ENCODE measurements at places on chromosomes 16 and 17.

GRCh38 chr16:3182608-3183444, 5.2 kb upstream of the OR1F1 start:
- no peak for DNase-seq

GRCh38 chr17:48047113-48047740, 932 bp upstream of the NFE2L1 start:
- no peak for DNase-seq

GRCh38 chr16:66524601-66525164, 25.2 kb downstream of the TK2 start:
- DNase-seq, result no peak

DNA sequence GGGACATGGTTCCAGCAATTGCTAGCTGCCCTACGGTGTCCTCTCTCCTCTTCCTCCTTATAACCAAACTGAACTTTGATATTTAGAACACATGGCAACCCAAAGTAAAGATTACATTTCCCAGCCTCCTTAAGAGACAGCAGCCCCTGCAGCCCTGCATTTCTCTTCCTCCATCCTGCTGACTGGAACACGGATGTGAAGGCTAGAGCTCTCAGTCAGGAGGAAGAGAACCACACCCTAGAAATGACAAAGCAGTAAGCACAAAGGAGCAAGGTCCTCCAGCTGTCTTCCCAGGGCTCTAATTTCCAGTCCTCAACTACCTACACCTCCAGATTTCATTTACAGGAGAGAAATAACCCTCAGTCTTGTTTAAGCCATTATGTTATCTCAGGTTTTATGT, 10.9 kb downstream of the DYNC1LI2 start:
- no peak for DNase-seq

DNA sequence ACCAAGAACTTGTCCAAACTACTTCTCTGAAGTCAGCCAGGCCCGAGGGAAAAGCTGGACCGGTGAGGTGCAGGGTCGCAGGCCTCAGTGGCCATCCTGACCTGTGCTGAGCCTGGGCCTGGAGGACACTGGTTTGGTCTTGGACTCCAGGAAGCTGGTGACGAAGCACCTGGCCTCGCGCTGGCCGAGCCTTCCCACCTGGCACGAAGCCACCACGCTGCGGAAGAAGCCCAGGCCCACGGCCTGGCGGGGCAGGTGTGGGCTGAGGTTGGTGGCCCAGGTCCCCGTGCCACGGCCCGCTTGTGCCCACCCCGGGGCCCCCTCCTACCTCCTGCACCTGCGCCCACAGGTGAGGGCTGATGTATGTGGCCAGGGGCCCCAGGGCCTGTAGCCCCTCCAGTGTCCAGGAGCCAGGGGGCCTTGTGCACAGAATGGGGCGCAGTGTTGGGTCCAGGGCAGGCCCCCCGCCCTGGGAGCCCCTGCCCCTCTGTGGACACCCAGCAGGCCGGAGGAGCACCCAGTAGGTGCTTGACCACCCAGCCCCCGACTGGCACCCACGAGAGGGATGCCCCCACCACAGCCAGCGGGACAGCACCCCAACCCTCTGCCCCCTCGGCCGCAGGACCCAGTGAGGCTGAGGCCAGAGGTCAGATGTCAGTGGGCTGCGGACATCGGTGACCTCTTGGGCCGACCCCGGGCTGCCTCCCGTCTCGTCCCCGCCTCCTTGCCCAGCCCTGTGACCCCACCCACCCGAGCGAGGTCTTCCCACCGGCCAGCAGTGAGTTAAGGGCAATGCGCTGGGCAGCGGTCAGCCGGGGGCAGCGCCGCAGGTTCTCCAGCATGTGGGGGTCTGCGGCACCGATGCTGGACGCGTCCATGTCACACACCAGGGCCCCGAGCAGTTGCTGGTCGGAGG, 13.8 kb downstream of the MSLN start:
- no peak for DNase-seq

DNA sequence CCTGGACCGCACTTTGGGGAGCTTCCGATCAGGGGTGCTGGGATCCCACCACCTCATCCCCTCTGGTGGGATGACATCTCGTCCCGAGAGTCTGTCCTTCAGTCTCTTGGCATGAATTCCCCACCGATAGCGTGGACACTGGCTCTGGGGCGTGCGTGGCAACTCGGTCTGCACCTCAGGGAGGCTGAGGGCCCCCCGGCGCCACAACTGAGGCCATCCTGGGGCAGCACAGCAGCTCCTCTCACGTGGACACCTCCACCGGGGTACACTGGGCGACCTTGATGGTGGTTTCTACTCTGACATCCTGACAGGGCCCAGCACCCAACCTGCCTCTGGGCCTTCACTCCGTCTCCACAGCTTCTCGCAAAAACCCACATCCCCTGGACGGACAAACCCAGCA, 8.6 kb downstream of the PDIA2 start:
- no peak for DNase-seq

DNA sequence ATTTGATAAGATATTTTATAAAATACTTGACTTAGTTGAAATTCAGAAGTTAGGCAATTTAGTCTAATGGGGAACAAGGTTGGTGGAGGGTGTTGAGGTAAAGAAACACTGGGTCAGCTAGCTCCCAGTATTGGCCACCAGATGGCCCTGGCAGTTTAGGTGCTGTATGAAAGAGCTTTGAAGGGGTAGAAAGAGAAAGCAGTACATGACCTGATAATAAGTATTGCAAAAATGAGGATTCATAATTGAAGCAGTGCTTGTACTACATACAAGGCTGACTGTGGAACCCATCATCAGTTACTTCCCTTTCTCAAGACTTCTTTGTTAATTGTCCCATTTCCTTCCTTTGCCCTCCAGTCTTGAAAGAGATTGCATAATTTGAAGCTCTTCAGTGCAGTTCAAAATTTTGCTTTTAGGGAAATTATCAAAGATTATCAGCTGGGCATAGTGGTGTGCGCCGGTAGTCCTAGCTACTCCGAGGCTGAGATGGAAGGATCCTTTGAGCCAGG, 29.4 kb downstream of the TANC2 start:
- DNase-seq, result no peak

DNA sequence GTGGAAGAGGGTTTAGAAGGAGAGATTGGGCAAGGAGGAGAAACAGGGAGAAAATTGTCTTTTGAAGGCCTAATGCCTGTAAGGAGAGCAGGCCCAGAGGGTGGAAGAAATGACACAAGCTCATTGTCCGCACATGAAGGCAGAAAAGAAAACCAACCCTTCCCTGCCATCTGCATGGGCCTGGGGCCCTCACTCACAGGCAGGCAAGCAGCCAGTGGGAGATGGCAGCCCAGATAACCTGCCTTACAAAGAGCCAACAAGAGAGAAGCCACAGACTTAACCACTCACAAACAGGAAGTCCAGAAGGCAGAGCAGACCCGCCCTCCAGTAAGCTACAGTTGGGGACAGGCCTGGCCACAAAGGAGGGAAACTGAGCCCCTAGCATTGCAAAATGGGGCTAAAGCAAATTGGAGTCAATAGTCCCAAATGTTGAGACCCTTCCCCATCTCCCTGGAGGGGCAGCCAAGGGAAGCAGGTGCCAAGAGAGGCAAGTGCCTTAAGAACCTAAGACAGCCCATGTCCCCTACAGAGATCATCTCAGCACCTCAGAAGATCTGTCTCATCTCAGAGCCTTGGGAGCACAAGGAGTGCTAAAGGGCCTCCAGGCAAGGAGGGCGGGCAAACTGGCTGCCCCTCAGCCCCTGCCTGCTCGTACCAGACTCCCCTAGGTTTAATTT, 7.3 kb upstream of the TSPOAP1 start:
- no peak for DNase-seq

GRCh38 chr16:85029981-85030401, 2.4 kb downstream of the KIAA0513 start:
- DNase-seq, result no peak

- DNase-seq, result no peak
Observed at GRCh38 chr17:40596261-40596919, 31.1 kb upstream of the CCR7 start.

DNA sequence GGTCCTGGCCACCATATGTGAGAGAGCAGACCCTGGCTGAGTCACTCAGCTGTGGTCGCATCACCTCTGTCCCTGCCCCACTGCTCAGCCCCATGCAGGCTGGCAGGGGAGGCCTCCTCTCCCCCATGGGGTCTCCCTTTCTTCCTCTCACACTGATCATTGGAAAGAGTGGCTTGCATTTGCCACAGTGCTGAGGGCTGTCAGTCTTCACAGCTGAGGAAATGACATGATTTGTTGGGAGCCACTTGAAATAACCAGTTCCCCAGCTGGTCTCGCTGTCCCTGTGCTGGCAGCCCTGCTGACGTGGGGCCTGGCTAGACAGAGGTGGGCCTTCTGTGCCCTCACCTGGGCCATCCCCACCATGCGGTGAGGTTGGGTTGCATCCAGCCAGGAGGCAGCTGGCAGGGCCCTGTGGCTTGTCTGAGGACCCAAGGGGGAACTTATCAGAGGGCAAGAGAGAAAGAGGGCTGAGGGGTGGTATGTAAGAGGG, 30.1 kb upstream of the MED9 start:
- no peak for DNase-seq

DNA sequence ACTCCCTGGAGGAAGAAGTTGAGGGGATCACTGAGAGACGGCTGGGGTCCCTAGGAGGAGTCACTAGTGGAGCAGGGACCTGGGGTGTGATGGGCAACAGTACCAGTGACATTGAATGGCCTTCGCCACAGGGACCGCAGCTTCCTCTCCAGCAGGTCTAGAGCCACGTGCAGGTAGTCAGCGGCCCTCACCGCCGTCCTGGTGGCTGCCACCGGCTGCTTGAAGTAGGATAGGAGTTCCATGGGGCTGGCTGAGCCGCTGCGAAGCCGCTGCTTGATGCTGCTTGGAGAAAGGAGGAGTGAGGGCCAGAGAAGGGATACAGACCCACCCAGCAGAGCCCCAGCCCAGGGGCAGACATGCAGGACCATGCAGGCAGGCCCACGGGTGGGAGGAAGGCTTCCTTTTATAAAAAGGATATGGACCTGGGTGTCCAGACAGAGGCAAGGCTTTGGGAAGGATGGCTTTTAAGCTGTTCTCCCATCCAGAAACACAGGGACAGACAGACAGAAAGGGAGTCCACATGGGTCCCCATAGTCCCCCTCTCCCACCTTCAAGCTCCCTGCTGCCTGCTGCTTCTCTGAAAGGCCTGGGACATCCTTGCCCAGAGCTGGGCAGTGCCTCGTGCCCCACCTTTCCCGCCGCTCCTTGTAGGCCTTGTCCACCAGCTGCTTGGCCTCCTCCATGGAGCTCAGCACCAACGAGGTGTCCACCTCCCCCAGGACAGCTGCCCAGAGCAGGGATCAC, 827 bp downstream of the MPO start:
- DNase-seq, result no peak

DNA sequence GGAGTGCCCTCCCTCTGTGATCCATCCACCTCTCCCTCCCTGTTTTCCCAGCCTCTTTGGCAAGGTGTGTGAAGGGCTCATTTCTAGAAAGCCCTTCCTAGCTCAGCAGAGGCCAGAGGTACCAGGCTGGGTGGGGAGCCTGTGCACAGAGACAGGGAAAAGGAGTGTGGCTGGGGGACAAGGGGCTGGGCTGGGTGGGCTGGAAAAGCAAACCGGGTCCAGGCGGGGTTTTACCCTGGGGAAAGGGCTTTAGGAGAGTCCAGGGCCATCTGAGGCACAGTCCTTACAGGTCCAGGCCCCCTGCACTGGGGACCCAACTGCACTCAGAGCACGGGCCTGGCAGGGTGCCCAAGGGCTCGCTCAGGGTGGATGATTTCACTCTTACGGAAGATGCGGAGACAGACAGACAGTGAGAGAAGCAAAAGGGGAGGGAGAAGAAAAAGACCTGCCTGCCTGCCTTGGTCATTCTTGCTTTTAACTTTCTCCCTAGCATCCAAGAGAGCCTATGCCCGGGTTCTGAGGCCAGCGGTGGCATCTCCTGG, 7.0 kb downstream of the CRHR1 start:
- no peak for DNase-seq

DNA sequence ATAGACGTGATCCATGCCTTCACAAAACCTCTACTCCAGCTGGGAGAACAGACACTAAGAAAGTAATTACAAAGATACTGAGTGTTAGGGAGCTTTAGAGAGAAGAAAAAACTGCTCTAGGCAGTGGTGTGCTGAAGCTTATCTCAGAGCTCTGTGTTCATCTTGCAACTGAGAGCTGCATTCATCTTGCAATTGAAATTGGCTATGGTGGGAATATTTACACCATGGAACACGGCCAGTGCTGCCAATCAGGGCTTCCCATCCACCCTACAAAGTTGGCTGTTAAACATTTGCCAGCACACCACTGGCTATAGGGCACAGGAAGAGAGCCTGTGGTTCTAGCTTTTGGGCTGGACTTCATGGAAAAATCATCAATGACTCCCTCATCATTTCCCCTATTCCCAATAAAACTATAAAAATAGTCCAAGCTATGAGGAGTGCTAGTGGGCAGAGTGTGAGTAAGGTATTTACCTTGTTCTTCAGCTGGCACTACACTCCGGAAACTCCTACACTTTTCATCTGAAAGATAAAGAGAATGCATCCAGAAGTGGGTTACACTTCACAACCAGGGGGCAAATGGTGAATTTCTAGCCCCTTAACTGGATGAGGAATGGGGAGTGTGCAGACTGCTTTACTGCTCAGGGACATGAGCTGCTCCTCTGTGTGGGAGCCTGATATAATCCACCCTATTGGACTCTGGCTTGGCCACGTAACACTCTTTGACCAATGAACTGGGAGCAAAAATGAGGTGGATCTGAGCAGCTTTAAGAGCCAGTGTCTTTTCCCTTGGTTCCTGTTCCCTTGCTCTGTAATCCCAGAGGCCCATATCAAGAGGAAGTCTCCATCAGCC, 11.6 kb downstream of the GSG1L2 start:
- DNase-seq, result no peak

DNA sequence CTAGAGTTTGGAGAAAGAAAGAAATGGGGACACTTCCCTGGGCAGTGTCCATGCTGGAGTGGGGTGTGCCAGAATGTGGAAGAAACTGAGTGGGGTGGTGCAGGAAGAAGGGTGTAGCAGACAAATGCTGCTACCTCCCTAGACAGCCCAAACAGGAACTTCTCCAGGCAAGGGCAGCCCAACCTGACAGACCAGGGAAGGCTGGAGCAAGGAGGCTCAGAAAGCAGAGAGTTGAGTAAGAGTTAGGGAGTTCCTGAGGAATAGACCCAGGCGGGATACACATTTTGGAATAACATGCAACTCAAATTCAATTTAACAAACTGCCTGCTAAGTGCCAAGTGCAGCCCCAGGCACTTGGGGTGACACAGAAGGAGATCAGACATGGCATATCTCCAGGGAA, 1.0 kb upstream of the MYO18A start:
- DNase-seq, result no peak

GRCh38 chr16:86736502-86736901, 158.2 kb downstream of the FOXL1 start:
- DNase-seq, result no peak

- no peak for DNase-seq
Observed at GRCh38 chr16:11238272-11239202, 17.5 kb downstream of the SOCS1 start.

- no peak for DNase-seq
Observed at GRCh38 chr16:72066747-72067146, 3.7 kb downstream of the HPR start.

DNA sequence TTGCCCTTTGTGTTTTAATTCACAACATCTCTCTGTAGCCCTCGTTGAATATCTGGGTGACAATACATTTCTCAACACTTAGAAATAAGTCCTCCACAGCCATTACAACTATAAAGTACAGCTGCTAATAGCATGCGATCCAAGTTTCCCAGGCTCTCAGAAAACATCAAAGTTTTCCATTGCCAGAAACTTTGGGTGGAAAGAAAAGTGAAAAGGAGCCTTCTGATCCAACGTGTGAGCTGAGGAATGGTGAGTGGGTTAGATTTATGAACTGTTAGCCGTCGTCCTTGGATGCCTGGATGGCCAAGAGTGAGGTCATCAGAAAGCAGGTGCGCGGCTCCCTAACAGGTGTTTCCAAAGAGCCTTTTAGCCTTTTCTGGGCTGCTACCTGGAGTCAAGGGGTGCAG, 258.0 kb downstream of the PMP22 start:
- DNase-seq, result no peak

Data from stimulated activated CD8-positive, alpha-beta memory T cell treated with anti-CD3 and anti-CD28 coated beads, Interleukin-12 subunit alpha, Interleukin-12 subunit beta, amount 100 ng/mL, for 1 hour (primary cell).